Neural crest cell (in vitro differentiated cells): ENCODE measurements at places on chromosomes 7 and 10. TPM values are rescaled to one million over a fixed set of nuclear protein-coding genes. Genes with fewer than 3 reads are reported as not detected.

DNA sequence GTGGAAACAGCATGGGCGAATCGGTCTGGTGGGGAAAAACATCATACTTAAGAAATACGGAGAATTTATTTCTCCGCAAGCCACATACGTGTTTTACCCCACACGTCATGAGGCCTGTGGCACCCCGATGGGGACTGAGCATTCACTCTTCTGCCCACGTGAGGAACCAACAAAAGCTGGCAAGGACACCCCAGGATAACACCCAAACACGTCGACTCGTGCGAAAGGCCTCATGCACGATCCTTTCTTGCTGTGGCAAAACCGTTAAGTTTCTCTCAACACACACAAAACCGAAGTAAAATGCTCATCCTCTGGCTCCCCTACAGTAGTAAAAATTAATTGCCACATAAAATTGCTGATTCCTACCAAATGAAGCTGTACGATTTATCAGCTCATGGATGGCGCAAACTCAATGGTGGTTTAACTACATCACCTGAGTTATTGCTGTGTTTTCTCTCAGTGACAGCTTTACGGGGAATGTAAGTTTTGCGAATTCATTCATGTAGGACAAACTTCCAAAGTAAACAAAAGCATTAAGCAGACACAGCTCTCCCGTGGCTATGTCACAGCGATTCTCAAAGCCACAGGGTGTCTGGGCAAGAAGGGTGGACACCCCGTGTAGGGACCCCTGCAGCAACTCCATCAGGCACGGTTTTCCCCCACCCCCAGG lies 97.0 kb downstream of the CTBP2 start:
- no peak for DNase-seq

IFIT5 gene
- 12.9 and 13.9 TPM in 2 replicates for total RNA-seq

LOXL4 gene
- 1.5 and 1.7 TPM in 2 replicates for total RNA-seq

DNA sequence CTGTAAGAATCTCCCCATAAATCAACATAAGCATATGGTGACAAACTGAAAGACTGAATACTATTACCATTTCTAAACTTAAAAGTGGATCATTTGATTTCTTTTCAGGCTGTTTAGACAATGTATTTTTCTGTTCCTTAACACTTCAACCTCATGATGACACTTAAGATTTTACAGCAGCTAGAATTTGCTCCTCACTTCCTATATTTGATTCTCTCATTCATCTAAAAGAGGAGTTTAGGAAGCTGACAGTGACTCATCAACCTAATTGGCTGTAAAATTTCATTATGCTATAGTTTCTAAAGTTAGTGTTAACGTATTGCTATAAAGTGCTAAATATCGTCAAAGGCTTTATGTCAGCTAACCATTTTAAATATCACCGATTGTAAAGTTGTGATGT lies 478.7 kb downstream of the GRM8 start:
- DNase-seq = no peak

DNA sequence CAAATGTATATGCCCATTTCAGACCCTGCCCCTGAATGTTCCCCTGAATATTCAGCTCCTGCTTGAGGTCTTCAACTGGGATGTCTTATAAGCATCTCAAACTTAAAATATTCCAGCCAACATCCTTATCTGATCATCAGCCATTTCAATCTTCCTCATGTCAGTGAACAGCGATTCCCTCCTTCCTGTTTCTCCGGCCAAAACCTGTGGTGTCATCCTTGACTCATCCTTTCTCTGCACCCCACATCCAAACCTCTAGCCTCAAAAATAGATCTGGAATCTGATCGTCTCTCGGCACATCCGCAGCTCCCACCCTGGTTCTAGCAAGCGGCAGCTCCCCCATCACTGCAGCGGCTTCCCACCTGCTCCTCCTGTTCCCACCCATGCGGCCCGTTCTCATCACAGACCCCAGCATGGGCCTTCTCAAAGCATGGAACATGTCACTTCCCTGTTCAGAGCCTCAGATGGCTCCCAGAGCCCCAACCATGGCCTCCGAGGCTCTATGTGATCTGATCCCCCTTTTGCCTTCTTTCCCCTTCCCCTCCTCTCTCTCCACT lies 165.7 kb downstream of the HECW1 start:
- no peak for DNase-seq

- DNase-seq = no peak
Measured at GRCh38 chr10:132297526-132297925, 10.2 kb downstream of the STK32C start.

GFRA1 gene
- 72.4 and 72.8 TPM in 2 replicates for total RNA-seq

- no peak for DNase-seq
Measured at GRCh38 chr10:1687190-1687589, 50.1 kb downstream of the ADARB2 start.

- no peak for DNase-seq
Measured at GRCh38 chr10:93462881-93463280, 19.3 kb downstream of the MYOF start.

DNA sequence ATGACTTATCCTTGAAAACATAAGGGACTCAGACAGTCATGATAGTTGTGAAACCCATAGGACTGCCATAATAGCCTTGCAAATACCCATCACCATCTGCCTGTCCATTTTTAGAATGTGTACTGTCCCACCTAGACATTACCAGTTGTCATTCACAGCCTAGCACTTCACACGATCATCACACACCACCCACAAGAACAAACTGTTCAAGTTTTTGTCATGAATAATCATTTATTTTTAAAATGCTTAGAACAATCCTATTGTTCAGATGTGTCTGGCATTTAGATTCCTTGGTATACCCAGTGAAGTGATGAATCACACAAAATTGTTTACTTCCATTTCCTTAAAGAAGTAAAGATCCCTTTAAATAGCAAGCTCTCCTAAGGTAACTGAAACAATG lies 46.6 kb downstream of the CCDC3 start:
- DNase-seq = no peak

DNA sequence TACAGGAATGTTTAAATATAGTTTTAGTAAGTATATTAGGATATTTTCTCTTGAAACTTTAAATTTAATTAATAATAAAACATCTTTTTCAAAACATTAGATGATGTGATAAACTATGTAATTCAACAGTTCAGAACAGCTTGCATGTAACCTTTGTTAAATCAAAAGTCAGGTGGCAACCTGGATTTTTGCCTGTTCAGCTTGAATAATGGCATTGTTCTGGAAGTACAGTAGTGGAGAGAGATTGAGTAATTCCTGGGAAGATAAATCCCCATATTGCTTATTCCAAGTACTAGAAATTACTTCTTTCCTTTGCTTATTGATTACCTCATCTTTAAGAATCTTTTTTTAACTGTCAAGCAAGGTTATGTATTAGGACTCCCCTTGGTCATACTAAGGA lies 20.1 kb upstream of the CFTR start:
- DNase-seq = no peak

GRCh38 chr10:70265032-70265689 lies 18.6 kb downstream of the NPFFR1 start:
- no peak for DNase-seq

GRCh38 chr7:46163246-46163645 lies 242.2 kb upstream of the IGFBP3 start:
- DNase-seq = no peak

- DNase-seq = no peak
Measured at GRCh38 chr10:2460812-2461211, 606.5 kb upstream of the PFKP start.

STAMBPL1 gene
- 3.4 and 4.1 TPM in 2 replicates for total RNA-seq

AGBL3 gene
- 3.5 and 5.5 TPM in 2 replicates for total RNA-seq

KCNIP2 gene
- total RNA-seq = 2.2 and 3.9 TPM in 2 replicates

AGAP9 gene
- total RNA-seq = 12.2 and 12.8 TPM in 2 replicates

- no peak for DNase-seq
Measured at GRCh38 chr10:23173214-23174073, 18.7 kb upstream of the PTF1A start.

- DNase-seq = no peak
Measured at GRCh38 chr10:5596611-5597341, 69.6 kb downstream of the ASB13 start.

USP54 gene
- total RNA-seq = 64.8 and 66.1 TPM in 2 replicates

DNA sequence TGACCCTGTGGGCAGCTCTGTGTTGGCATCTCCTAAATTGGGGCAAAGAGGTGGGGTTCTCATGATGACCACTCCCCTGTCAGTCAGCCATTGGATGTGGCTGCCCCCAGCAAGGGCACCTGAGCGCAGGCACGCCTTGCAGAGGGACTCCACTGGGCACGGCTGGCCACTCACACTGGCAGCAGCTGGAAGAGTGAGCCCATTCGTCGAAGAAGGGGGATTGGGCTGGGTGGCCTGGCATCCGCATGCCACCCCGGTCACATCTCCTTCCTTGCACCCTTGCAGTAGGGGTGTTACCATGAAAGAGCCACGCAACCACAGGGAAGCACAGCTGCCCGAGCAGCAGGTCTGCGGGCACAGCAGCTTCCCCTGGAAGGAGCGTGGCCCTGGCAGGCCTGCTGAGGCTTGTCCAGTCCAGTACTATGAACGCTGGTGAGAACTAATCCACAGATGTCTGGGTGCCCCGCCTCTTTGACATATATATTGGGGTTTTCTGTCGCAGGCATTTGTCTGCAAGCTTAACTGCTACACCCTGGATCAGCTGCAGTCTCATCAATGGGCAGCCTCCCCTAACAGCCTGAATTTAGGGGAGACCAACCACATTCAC lies 25.7 kb upstream of the GRB10 start:
- DNase-seq = no peak

DNA sequence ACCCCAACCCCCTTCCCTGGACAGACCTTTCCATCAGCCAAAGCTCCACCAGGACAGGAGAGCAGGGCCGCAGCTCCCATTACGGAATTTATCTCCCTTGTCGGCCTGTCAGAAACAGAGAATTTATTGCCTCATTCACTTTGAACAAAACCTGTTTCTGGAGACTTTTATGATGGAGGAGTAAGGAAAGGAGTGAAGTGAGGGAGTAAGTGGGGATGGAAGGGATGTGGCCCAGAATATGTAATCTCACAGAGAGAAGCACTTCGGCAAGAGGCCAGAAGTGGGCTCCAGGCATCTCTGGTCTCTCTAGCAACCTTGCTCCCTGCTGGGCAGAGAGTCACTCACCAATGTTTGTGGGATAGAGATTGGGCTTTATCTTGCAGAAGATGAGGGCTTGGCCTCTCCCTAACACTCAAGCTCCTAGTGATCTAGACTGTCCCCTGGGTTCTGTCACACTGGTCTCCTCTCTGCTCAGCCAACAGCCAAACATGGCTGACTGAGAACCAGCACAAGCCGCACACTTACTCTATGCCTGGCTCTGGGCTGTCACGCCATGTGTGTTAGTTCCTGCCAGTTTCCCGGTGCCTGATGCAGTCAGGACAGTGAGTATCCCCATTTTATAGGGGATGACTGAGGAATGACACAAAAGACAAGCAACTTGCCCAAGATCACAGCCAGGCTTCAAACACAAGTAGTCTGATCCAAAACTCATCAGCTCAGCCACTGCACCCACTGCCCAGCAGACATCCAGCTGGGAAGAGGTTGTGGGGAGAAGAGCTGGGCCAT lies 149.4 kb upstream of the ZMIZ1 start:
- DNase-seq = no peak

DNA sequence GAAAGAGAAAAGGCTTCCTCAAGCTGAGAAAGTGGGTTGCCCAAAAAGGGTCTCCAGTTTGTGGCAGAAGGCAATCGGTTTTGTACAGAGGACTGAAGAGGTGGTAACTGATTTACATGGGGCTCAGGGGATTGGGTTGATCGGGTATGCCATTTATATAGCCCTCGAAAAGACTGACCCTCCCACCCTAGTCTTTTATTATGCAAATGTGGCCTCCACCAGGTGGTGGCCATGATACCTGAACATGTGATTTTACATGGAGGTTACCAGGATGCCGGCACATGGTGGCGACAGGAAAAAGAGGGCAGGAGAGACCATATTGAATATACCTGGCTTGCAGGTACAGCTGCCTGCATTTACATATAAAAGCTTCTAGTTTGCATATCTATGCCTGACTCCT lies 36.7 kb downstream of the ATE1 start:
- DNase-seq = no peak

- no peak for DNase-seq
Measured at GRCh38 chr7:101486433-101487104, 123.9 kb downstream of the COL26A1 start.

DNA sequence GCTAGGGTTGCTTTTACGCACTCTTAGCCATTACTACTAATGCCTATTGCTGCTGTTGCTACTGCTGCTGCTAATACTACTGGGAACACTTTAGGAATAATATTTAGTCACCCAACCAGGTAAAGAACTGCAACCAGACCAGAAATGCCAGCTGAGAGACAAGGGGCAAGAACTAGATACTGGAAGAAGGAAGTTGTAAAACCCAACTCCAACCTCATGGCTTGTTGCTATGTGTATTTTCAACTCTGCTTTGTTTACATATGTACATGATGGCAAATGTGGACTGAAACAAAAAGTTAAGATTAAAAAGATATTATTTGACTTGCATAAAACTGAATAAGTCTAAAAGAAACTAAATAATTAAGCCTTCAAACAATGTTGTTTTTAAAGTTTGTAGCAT lies 177.7 kb downstream of the GNAT3 start:
- DNase-seq = no peak

- DNase-seq = no peak
Measured at GRCh38 chr10:64528294-64529002, 1007.2 kb downstream of the REEP3 start.

DNA sequence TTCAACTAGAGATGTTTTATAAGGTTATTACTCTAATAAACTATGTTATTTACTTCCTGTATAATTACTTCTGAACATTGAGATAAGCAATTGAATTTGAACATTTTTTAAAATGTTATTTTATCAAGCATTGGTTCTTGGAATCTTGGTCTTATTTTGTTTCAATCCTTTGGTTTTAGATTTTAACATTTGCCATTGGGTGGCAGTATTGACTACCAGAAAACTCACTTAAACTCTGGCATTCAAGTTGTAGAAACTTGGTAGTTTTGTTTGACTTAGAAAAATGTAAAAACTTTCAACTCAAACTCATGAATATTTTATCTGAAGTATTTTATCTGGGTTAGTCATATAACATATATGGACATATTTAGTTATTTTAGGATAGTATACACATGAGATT lies 48.1 kb downstream of the ATRNL1 start:
- no peak for DNase-seq

DNA sequence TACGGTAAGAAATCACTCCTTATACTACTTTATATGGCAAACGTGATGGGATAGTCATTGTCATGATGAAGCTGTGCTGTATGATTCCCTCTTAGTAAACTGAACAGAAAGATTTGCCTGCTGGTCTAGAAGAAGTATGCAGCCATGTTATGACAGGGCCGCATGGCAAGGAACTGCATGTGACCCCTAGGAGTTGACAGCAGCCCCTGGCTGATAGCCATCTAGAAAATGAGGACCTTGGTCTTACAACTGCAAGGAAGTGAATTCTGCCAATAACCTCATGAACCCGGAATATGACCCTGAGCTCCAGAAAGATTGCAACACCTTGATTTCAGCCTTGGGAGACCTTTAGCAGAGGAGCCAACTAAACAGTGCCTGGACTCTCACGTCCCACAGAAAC lies 193.3 kb downstream of the SEMA3E start:
- DNase-seq = no peak

DNA sequence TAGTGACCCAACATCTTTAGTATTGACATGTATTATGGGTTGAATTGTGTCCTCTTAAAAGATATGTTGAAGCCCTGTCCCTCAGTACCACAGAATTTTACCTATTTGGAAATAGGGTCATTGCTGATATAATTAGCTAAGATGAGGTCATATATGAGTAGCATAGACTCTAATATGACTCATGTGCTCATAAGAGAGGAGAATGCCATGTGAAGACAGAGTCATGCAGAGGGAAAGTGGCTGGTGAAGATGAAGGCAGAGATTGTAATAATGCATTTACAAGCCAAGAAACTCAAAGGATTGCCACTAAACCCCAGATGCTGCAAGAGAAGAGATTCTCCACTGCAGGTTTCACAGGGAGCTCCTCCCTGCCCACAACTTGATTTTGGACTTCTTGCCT lies 496.4 kb downstream of the KIF20B start:
- DNase-seq = no peak
